ENCODE measurements at places on chromosomes 11 and 22.

GRCh38 chr22:37815593-37815992 lies 7.6 kb upstream of the GALR3 start:
- no peak for DNase-seq

DNA sequence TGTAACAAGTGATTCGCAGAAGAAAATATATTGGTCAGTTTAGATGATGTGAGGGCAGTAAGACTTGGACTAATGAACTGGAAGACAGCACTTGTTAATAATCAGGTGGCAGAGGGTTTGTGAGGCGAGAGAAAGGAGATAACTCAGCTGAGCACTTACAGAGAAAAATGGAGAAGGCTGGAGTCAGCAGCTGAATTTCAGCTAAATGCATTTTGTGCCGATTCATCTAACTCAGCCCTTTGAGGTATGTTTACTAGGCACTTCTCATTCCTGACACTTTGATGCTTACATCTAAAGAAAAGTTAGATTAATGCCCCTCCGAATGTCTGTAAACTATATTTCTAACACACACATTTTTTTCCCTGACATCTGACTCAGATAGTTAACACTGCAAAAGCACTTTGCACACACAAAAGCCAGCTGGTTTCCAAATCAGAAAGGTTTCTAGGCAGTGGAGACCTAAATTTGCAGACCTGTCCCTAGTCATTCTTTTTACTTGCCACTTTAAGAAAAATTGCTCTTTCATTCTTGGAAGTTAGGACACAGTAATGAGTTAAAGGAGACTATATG lies 859.5 kb upstream of the CCDC90B start:
- no peak for DNase-seq

DNA sequence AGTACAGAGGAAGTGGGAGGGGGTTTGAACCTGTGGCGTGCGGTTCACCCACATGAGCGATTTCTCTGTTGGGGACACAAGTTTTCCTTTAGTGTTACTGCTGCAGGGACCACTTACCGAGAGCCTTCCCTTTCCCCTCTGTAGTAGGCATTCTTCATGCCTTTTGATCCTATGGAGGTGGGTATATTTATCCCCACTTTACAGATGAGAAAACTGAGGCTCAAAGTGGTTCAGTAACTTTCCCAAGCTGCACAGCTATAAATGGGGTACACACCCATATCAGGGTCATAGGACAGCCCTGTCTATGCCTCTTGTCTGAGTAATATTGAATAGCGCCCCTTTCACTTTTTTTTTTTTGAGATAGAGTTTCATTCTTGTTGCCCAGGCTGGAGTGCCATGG lies 3.3 kb upstream of the PHF21B start:
- DNase-seq, result no peak

GRCh38 chr11:10303558-10304363 lies 1.1 kb upstream of the ADM start:
- peak; percentile 92 for DNase-seq

DNA sequence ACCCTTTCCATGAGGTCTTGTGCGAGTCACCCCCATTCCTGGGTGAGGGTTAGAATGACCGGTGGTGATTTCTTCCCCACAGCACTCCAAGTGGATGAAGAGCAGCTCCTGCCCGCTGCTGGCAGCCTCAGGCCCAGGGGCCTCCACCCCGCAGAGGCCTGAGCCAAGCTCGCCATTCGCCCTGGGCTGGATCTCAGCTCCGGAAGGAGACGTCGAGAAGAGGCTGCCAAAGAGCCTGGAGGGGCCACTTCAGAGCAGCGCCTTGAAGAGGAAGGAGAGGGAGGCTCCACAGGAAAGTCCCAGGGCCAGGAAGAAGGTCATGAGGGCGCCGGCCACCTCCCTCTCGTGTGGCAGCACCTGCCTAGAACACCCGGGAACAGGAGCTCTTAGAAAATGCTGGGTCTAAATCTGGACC lies 8.4 kb downstream of the SLC29A2 start:
- DNase-seq, result no peak

GRCh38 chr11:89168396-89168795 lies 9.3 kb upstream of the TYR start:
- DNase-seq, result no peak

- no peak for DNase-seq
Measured at GRCh38 chr22:35135165-35135564, 69.2 kb downstream of the ISX start.

DNA sequence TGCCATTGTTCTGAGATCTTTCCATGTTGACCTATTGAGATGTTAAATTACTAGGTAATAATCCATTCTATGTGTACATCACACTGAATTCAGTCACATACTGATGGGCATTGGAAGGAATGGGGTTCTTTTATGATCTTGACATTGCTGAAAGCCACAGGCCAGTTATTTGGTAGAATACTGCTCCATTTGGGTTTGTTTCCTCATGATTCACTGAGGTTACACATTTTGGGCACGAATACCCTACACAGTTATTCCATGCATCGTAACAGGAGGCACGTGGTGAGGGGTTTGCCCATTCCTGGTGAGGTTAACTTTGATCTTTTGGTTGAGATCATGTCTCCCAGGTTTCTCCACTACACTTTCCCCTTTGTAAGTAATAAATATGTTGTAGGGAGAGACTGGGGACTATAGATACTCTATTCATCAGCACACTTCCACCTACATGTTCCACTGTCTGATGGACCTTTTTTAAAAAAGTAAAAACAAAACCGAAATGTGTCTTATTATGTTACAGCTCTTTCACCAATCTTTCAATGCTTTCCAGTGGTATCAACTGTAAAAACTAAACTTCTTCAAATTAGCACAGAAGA lies 12.0 kb upstream of the FOLR1 start:
- DNase-seq, result no peak

- DNase-seq, result no peak
Measured at GRCh38 chr11:133948711-133949110, 8.1 kb downstream of the IGSF9B start.

- no peak for DNase-seq
Measured at GRCh38 chr22:25542720-25543402, 21.6 kb upstream of the GRK3 start.

GRCh38 chr11:89504270-89504669 lies 13.1 kb upstream of the NOX4 start:
- no peak for DNase-seq

GRCh38 chr11:28296426-28296825 lies 188.2 kb downstream of the METTL15 start:
- DNase-seq, result no peak

- no peak for DNase-seq
Measured at GRCh38 chr11:10719616-10720015, 26.1 kb upstream of the IRAG1 start.

- DNase-seq, result no peak
Measured at GRCh38 chr11:43234881-43235280, 76.9 kb upstream of the API5 start.

GRCh38 chr11:33500861-33501479 lies 199.7 kb downstream of the C11orf91 start:
- peak; percentile 72 for DNase-seq

DNA sequence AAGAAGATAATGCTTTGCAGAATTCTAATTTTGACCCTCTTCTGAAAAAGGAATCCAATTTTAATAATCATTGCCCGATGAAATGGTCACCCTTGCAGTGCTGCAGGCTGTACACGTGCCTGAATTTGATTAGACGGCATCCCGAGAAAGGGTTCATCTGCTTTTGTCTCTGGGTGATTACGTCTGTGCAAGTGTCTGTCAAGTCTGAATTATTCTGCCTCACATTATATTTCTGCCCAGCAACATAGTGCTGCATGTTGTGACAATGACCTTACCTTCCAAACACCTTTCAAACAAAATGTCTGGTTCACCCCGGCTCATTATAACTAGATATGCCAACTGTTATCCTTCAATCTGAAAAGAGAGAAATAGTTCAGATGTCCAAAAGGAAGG lies 164.1 kb downstream of the MAML2 start:
- no peak for DNase-seq
